ENCODE measurements at places on chromosomes 4 and X.
A peak's percentile ranks its signal among the peaks of the same experiment; 100 is the strongest.

GRCh38 chr4:1360423-1361283 is 13.6 kb downstream of the UVSSA start:
- DNase-seq: peak; percentile 85

GRCh38 chr4:52095374-52095773 is 44.3 kb downstream of the SPATA18 start:
- no peak for DNase-seq

- DNase-seq: no peak
These were observed 5.6 kb downstream of the CYSLTR1 start for GRCh38 chrX:78321809-78322208.

DNA sequence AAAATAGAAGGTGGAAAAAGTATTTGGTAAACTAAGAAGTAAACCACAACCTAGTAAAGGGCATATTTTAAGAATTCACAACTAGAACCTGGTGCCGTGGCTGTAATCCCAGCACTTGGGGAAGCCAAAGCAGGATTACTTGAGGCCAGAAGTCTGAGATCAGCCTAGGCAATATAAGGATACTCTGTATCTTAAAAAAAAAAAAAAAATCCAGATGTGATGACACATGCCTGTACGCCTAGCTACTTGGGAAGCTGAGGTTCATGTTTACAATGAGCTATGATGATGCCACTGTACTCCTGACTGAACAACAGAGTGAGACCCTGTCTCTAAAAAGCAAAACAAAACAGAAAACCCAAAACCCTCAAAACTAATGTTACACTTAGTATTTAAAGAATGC is 294.9 kb upstream of the ZCCHC13 start:
- no peak for DNase-seq

GRCh38 chr4:8038083-8038482 is 98.4 kb upstream of the AFAP1 start:
- no peak for DNase-seq

- DNase-seq: no peak
These were observed 60.5 kb upstream of the PGRMC2 start for GRCh38 chr4:128347930-128348660.

DNA sequence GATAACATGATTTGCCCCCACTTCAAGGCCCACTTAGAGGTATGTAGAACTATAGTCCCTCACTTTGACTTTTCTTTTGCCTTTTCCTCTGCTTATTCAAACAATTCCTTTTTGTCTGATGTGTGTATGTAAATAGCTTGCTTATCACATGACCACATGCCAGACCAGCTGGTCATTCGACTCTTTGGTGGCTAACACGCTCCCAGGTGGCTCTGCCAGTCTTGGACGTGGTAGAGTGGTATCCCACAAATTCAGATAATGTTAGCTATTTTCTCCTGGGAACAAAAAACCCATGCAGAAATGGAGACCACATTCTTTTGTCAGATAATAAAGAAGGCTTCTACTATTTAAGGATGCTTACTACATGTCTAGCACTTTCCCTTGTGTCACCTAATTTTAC is 47.9 kb downstream of the ARHGAP24 start:
- DNase-seq: peak; percentile 24

- DNase-seq: peak; percentile 19
These were observed 20.6 kb upstream of the TEC start for GRCh38 chr4:48290146-48290772.

GRCh38 chr4:4296283-4296846 is 6.3 kb downstream of the ZBTB49 start:
- DNase-seq: no peak

- DNase-seq: no peak
These were observed 23.7 kb upstream of the LRAT start for GRCh38 chr4:154720123-154720522.

GRCh38 chrX:38276089-38276488 is 51.2 kb downstream of the RPGR start:
- DNase-seq: no peak

Data from foreskin melanocyte (primary cell).